ENCODE measurements at places on chromosomes 3 and 15. TPM values are rescaled to one million over a fixed set of nuclear protein-coding genes. Genes with fewer than 3 reads are reported as not detected.

DNA sequence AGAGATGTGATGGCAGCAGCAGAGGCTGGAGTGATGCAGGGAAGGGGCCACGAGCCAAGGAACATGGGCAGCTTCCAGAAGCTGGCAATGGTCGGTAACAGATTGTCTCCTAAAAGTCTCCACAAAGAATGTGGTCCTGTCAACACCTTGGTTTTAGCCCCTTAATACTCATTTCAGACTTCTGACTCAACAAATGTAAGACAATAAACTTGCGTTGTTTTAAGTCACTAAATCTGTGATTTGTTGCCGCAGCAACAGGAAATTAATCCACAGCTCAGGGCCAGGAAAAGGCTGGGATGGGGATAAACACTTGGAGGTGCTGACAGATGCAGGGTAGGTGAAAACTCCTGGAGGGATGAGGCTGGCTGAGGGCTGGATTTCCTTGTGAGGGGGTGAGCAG, 69.9 kb downstream of the OXNAD1 start:
- no peak for DNase-seq
- no peak overlapping the region for H3K27ac ChIP-seq
- H3K36me3 ChIP-seq, result peaks cover 32% of the 10 kb centered on the region
- H3K4me3 ChIP-seq, result no peak overlapping the region

FGD5 gene
- not detected for total RNA-seq

CCDC80 gene
- total RNA-seq, result 58.4 TPM

GRCh38 chr3:171240504-171240835, 213.9 kb upstream of the SLC2A2 start:
- no peak for DNase-seq
- H3K4me1 ChIP-seq, result no peaks in the 10 kb centered on the region
- H3K27me3 ChIP-seq, result no peaks in the 10 kb centered on the region
- H3K4me3 ChIP-seq, result no peak overlapping the region
- H3K27ac ChIP-seq, result no peak overlapping the region

DNAJB11 gene
- total RNA-seq, result 152 TPM

GRCh38 chr3:186241910-186242821, 119.9 kb downstream of the DGKG start:
- H3K4me1 ChIP-seq, result no peaks in the 10 kb centered on the region
- no peak overlapping the region for H3K27ac ChIP-seq
- no peak overlapping the region for H3K4me3 ChIP-seq
- H3K27me3 ChIP-seq, result no peaks in the 10 kb centered on the region

CCR3 gene
- total RNA-seq, result 0.66 TPM

- no peak for DNase-seq
- H3K36me3 ChIP-seq, result no peaks in the 10 kb centered on the region
- no peak overlapping the region for H3K4me3 ChIP-seq
- H3K4me1 ChIP-seq, result no peaks in the 10 kb centered on the region
Observed at GRCh38 chr3:90221900-90222299, 1114.5 kb downstream of the EPHA3 start.

KNL1 gene
- 83.2 TPM for total RNA-seq

- peaks cover 11% of the 10 kb centered on the region for H3K4me1 ChIP-seq
- H3K27me3 ChIP-seq, result no peaks in the 10 kb centered on the region
- DNase-seq, result no peak
- no peak overlapping the region for H3K27ac ChIP-seq
- no peaks in the 10 kb centered on the region for H3K36me3 ChIP-seq
Observed at GRCh38 chr15:49223536-49224274, 53.7 kb downstream of the GALK2 start.

MUC4 gene
- total RNA-seq, result not detected

GRCh38 chr3:12944849-12945248, 103.5 kb upstream of the RPL32 start:
- H3K4me1 ChIP-seq, result peaks cover 16% of the 10 kb centered on the region
- H3K27ac ChIP-seq, result no peak overlapping the region
- H3K27me3 ChIP-seq, result no peaks in the 10 kb centered on the region
- H3K36me3 ChIP-seq, result 0 out of 2 replicates have a peak, but pooled peaks cover 7% of the 10 kb centered on the region
- H3K4me3 ChIP-seq, result no peak overlapping the region

DNA sequence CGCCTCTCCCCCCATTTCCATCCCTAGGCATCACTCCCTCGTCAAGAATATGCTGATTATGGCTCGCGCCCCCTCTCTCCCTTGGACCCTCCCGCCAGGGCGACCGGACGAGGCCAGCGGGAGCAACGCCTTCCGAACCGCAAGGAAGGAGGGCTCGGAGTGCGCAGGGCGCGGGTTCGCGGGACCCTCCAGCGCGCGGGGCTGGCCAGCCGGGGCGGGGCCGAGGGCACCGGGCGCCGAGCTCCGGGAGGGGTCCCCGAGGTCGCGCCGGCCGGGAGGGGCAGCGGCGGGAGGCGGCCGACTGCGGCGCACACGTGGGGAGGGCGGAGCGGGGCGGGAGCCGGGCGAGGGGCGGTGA, 483 bp downstream of the EHD4 start:
- H3K27ac ChIP-seq, result peak overlapping the region; percentile 58
- H3K36me3 ChIP-seq, result peaks cover 10% of the 10 kb centered on the region
- H3K4me1 ChIP-seq, result peaks cover 12% of the 10 kb centered on the region
- H3K27me3 ChIP-seq, result 0 out of 2 replicates have a peak, but pooled peaks cover 6% of the 10 kb centered on the region
